Nasal cavity respiratory epithelium epithelial cell of viscerocranial mucosa (primary cell): ENCODE measurements at places on chromosomes 13 and 19. TPM values are rescaled to one million over a fixed set of nuclear protein-coding genes. Genes with fewer than 3 reads are reported as not detected.

Gene GIPR
- total RNA-seq = 0.93 and 1.0 TPM in 2 replicates

Gene C19orf73
- total RNA-seq = 1.7 and 2.7 TPM in 2 replicates

Gene FREM2
- total RNA-seq = under 0.01 and 0.07 TPM in 2 replicates

Gene ZNF729
- not detected in 2 replicates for total RNA-seq

Gene SIGLEC9
- total RNA-seq = not detected in 2 replicates

Gene KIR2DL1
- not detected in 2 replicates for total RNA-seq
